ENCODE measurements at places on chromosomes 13 and 19.

GRCh38 chr19:33358408-33358807 is 15.1 kb upstream of the CEBPG start:
- no peak for DNase-seq

GRCh38 chr13:32538143-32538620 is 413 bp downstream of the N4BP2L2 start:
- DNase-seq = no peak

- DNase-seq = no peak
Observed at GRCh38 chr19:56838024-56838908, 2.3 kb downstream of the PEG3 start.

- peak; percentile 49 for DNase-seq
Observed at GRCh38 chr13:97015661-97016350, 21.5 kb upstream of the OXGR1 start.

GRCh38 chr13:77377016-77377415 is 50.1 kb upstream of the MYCBP2 start:
- DNase-seq = no peak

DNA sequence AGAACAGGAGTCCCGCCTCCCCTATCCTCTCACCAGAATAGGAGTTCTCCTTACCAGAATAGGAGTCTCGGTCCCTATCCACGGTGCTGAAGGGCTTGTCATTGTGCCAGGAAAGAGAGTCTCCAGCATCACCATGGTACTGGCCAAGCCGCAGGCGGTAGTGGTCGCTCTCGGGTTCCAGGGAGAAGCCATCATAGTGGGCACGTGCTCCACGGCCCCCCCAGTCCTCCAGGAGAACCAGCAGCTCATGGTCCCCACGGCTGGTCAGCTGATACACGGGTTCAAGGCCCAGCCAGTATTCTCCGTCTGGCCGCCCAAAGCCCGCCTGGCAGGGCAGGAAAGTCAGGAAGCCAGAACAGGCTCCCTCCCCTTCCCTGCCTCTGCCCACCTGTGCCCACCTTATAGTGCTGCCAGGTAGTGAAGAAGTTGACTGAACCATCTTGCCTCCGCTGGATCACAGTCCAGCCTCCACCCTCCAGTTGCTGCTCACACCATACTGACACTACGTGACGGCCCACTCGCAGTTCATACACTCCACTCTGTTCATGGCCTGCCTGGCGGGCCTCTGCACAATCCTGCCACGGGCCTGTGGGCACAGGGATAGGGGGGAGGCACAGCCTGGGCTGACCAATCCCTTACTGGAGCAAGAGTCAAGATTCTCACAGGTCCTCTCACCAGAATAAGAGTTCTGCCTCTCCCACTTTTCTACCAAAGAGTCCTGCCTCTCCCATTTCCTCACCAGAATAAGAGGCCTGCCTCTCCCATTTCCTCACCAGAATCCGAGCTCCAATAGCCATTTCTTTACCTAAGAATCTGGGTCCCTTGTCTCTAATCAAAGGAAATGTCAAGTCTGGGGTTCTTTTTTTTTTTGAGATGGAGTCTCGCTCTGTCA is 7.4 kb downstream of the SHFL start:
- no peak for DNase-seq

DNA sequence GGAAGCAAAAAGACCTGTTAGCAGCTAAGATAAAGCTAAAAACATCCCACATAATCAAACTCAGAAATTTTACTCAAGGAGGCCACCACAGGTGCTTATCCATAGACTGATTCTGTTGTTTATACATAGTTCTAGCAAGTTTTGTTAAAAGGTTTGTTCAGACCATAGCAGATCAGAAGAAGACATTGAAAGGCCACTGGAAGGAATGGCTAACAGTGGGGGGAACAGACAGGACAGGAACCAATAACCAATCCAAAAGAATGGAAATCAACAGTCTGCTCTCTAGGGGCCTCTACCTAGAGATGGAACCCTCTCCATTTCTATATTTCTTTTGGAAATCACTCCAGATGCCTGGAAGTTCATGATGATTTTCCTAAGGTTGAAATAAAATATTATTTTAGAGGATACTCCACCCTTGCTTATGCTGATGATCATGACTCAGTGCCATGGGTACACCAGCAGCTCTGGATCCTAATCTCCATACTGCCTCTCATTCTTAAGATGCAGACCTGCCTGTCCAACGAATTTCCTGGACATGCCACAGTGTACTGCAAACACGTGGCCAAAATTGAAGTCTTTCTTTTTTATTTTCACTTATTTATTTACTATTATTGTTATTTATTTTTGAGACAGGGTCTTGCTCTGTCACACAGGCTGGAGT is 260.0 kb downstream of the MYO16 start:
- no peak for DNase-seq

- no peak for DNase-seq
Observed at GRCh38 chr13:105363261-105364190, 1171.9 kb downstream of the EFNB2 start.

DNA sequence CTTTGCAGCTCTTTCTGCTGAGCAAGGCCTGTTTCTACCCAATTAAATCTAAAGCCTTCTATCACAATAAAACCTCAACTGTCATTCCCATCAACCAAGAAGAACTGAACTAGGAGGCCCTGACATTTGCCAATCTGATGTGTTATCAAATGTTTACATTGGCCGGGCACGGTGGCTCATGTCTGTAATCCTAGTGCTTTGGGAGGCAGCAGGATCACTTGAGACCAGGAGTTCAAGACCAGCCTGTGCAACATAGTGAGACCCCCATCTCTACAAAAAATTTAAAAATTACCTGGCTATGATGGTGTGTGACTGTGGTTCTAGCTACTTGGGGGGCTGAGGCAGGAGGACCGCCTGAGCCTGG is 2.8 kb upstream of the FBXO17 start:
- no peak for DNase-seq

DNA sequence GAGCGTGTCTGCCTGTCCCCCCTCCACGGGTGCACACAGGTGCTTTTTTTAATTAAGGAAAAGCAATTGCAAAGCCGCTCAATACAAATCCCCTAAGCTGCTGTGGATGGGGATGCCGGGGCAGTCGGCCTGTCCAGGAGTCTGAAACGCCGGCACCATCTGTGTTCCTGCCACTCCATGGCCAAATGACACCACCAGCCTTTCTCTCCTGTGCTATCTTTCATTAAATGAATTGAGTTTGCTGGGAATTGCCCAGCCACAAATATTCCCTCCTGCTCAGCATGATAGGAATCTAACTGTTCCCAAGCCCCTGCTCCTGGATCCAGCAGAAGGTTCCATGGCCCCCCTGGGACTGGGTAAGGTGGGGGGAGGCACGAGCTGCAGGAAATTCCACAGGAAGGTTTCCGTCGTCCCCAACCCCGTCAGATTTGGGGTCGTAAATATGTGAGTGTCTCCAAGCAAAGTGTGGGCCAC is 139.2 kb downstream of the KDM4B start:
- DNase-seq = no peak

- DNase-seq = no peak
Observed at GRCh38 chr13:39283072-39283471, 244.8 kb downstream of the NHLRC3 start.

Measured in CD4-positive, alpha-beta T cell (primary cell).